Activated CD4-positive, alpha-beta T cell treated with anti-CD3 and anti-CD28 coated beads, Interleukin-2, amount 10 ng/mL, durations not matched to agents 7 days and 5 days (primary cell): ENCODE measurements at places on chromosomes 4 and X. TPM values are rescaled to one million over a fixed set of nuclear protein-coding genes. Genes with fewer than 3 reads are reported as not detected.

GRCh38 chr4:19945501-19945900 lies 306.2 kb upstream of the SLIT2 start:
- H3K27ac ChIP-seq, result no peak overlapping the region
- H3K4me3 ChIP-seq, result no peak overlapping the region
- DNase-seq, result no peak
- H3K27me3 ChIP-seq, result no peaks in the 10 kb centered on the region

The HSD17B10 gene
- total RNA-seq, result 105 TPM

The KLHL8 gene
- 10.5 TPM for total RNA-seq

GRCh38 chr4:4599481-4600275 lies 57.8 kb upstream of the STX18 start:
- no peak for DNase-seq
- no peaks in the 10 kb centered on the region for H3K4me1 ChIP-seq
- H3K4me3 ChIP-seq, result no peak overlapping the region
- H3K27ac ChIP-seq, result no peak overlapping the region
- peaks cover 2% of the 10 kb centered on the region for H3K36me3 ChIP-seq

DNA sequence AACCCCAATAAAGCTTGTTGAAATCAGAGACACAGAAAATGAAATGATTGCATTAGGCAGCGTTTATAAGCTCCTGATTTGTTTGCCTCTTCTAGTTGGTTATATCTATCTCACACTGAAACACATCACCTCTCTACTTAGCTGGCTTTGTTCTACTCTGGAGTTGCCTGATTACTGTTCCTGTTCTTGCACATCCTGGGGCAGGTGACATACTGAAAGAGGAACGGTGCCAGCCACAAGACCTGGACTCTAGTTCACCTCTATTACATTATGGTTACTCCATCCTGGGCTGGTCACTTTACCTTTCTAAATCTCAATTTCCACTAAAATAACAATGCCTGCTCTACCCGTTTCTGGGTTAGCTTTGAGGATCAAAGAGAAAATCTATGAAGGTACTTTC lies 47.9 kb downstream of the TRIM2 start:
- no peak overlapping the region for H3K4me3 ChIP-seq
- peaks cover 26% of the 10 kb centered on the region for H3K4me1 ChIP-seq
- no peak overlapping the region for H3K27ac ChIP-seq
- H3K36me3 ChIP-seq, result no peaks in the 10 kb centered on the region

The GPR82 gene
- not detected for total RNA-seq

The HSFX3 gene
- total RNA-seq, result not detected

The KLHL4 gene
- total RNA-seq, result not detected

DNA sequence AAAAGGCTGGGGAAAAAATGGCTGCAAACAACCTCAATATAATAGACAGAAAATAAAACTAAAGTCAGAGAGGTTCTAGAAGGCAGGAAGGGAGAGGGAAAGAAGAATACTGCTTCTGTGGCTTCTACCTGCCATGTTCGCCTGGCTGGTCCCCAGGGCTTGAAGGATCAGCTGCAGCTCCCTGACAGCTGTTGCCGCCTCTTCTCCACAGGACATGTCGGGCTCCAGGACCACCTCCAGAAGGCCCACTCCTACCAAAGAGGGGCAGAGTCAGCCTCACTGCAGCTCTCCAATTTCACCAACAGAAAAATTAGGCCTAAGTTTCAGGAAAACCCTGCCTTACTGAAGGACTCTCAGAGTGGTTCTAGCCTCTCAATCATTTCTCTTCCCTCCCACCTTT lies 44.9 kb downstream of the GATB start:
- no peak overlapping the region for H3K27ac ChIP-seq
- DNase-seq, result no peak
- H3K4me3 ChIP-seq, result no peak overlapping the region
- no peaks in the 10 kb centered on the region for H3K4me1 ChIP-seq
- peaks cover 2% of the 10 kb centered on the region for H3K36me3 ChIP-seq

- no peak overlapping the region for H3K27ac ChIP-seq
- H3K4me3 ChIP-seq, result no peak overlapping the region
- H3K27me3 ChIP-seq, result no peaks in the 10 kb centered on the region
- no peak for DNase-seq
- H3K36me3 ChIP-seq, result no peaks in the 10 kb centered on the region
- no peaks in the 10 kb centered on the region for H3K4me1 ChIP-seq
These were observed 52.9 kb upstream of the LIMCH1 start for GRCh38 chr4:41485041-41485440.

GRCh38 chr4:163171590-163171989 lies 4.9 kb upstream of the NAF1 start:
- no peak overlapping the region for H3K27ac ChIP-seq
- H3K27me3 ChIP-seq, result peaks cover 1% of the 10 kb centered on the region
- H3K4me1 ChIP-seq, result peaks cover 12% of the 10 kb centered on the region
- no peaks in the 10 kb centered on the region for H3K36me3 ChIP-seq
- H3K4me3 ChIP-seq, result no peak overlapping the region
